Vagina (tissue), 2 donors: ENCODE measurements at places on chromosomes 16 and 17. TPM values are rescaled to one million over a fixed set of nuclear protein-coding genes. Genes with fewer than 3 reads are reported as not detected.

SEPTIN12 gene
- total RNA-seq = not detected

OR2C1 gene
- 0.74 TPM for total RNA-seq

TLCD3A gene
- total RNA-seq = 18.7 TPM

DLX3 gene
- total RNA-seq = 1.7 TPM

OMG gene
- not detected for total RNA-seq

NUDT16L1 gene
- 28.5 TPM for total RNA-seq

HOXB13 gene
- total RNA-seq = 5.4 TPM

TMED6 gene
- not detected for total RNA-seq

SHCBP1 gene
- total RNA-seq = 0.74 TPM

INO80E gene
- 32.7 TPM for total RNA-seq

SERPINF2 gene
- 23.8 TPM for total RNA-seq

DNA sequence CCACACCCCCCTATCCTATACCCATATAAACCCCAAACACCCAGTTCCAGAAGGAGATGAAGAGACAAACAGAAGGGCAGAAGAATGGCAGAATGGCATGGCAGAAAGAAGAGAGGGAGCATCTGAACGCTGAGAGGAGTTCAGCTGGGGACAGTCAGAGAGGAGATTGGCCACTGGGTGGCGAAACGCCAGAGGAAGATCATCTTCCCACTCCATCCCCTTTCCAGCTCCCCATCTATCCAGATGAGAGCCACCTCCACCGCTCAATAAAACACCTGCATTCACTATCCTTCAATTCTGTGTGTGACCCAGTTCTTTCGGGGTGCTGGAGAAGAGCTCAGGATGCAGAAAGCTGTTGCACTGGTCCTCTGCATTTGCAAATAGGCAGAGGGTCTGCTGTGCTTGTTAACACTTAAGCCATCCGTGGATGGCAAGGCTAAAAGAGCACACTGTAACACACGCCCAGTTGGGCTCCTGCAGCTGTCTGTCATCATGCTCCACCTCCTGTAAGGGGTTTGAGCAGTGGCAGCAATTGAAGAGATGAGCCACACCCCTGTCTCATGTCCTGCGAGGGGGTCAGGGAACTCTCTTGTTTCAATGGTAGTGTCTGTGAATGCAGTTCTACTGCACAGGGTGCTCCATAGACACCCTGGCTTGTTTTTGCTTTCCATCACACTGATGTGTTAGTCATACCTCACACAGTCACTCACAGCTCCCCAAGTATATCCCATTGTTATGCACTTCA, 1034.8 kb upstream of the RBFOX1 start:
- no peak for DNase-seq

DNA sequence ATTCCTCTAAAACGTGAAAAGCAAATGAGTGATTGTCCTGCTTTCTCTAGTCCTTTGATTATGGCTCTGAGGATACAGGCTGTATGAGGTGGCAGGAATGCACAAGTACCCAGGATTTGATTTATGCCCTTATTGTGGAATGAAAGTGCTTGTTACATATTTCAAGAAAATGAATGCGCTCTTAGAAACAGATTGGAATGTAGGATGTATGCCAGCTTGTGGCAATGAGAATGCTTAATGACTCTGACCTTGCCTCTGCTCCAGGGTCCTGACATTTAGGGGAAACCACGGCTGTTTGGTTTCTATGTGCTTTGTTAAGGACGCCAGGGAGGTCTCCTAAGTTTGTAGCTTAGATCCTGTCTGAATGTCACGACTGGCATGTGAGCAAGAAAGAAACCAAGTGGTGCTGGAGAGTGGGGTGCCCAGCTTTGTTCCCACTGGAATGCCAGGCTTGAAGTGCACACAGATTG, 22.0 kb downstream of the PRCD start:
- no peak for DNase-seq

GRCh38 chr16:30637944-30638343, 12.8 kb upstream of the PRR14 start:
- no peak for DNase-seq

DNA sequence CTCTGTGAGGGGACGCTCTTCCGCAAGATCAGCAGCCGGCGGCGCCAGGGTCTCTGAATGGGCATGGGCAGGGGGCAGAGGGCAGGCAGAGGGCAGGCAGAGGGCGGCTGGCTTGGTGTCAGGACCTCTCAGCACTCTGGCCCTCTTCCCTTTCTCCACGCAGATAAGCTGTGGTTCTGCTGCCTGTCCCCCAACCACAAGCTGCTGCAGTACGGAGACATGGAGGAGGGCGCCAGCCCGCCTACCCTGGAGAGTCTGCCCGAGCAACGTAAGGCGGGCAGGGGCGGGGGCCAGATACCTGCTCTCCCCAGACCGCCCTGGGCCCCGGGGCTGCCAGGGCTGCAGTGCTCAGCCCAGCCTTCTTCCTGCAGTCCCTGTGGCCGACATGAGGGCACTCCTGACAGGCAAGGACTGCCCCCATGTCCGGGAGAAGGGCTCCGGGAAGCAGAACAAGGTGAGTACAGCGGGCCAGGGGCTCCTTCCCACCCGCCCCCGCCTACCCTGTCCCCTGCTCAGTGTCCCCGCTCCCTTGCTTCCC, 4.1 kb downstream of the ELMO3 start:
- DNase-seq = no peak

GRCh38 chr16:24944206-24944605, 71.0 kb downstream of the ARHGAP17 start:
- no peak for DNase-seq

DNA sequence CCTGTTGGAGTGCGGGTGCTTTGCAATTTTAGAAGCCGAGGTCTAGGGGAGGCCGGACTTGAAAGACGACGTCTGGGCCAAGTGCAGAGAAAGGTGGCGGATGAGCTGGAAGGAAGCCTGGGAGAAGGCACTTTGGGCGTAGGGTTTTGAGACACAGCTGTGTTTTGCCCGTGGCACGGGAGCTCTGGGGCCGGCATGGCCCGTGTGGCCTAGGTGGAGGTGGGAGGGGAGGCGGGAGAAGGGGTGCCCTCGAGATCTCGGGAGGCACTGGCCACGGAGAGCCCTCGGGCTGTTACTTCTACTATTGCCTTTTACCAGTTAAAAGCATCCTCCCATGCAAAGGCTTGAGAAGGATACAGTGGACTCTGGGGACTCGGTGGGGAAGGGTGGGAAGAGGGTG, 161.9 kb downstream of the FOXL1 start:
- DNase-seq = no peak

DNA sequence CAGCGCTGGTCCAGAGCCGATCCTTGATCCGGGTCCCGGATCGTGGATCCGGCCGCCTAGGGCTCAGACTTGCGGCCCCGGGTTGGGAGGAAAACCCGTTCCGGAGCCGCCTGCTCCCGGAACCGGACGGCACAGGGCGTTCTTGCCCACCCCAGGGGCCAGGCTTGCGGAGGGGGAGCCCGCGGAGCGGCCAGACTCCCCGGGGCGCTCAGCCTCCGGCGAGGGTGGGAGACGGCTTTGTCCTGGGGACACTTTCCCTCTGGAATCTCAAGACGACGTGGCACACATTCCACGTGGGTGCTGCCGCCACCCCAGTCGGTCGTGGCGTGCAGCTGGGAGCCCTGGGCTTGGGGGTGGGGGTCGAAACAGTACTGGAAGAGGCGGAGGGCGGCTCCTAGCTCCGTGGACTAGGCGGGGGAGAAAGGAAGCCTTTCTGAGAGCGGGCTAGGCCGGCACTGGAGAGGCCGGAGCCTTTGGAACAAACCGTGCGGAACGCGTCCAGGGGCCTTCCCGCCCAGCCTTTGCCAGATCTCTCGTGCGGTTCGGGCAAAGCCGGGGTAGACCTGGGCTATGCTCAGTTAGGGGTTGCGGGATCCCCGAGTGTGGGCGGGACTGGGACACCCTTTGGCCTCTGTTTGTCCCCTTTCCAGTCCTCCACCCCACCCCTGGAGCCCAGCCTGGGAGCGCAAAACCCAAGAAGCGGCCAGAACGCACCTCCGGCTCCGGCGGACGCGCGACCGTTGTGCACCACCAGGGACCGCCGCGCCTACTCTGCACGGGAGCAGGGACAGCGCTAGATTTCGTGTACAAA, 26.5 kb downstream of the SREBF1 start:
- no peak for DNase-seq

DNA sequence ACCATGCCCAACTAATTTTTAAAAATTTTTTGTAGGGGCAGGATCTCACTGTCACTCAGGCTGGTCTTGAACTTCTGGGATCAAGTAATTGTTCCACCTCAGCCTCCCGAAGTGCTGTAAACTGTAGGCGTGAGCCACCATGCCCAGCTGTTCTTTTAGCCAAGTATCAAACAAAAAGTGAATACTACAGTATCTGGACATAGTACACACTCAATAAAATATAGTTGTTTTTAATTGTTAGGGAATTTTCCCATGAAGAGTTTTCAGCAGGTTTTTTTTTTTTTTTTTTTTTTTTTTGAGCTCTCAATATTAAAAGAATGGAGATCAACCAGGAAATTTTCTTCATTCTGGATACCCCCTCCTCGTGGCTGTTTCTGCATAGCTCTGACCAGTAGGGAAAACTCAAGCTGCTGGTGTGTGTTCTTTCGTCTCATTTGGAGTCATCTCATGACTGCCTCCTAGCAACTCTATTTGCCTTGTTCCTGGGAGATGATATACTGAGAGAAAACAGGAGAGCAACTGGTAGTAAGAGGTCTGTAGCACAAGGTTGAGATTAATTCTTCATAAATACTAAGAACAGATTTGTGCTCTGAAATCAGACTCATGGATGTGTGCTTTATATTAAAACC, 16.5 kb upstream of the PHAF1 start:
- no peak for DNase-seq

DNA sequence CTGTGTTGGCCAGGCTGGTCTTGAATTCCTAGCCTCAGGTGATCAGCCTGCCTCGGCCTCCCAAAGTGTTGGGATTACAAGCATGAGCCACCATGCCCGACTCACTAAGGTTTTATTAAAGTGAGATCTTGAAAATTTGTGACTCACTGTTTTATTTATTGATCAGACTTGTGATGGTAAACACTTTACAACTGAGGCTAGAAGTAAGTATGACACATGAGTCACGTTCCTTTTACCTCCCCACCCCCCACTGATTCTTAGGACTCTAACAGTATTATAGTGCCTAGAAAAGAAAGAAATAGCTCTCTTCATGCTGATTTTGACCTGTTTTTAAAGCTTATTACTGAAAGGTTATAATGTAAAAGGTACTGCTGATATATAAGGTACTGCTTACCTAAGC, 160.6 kb downstream of the TANC2 start:
- no peak for DNase-seq

- no peak for DNase-seq
Observed at GRCh38 chr16:49354991-49355390, 18.6 kb upstream of the C16orf78 start.

DNA sequence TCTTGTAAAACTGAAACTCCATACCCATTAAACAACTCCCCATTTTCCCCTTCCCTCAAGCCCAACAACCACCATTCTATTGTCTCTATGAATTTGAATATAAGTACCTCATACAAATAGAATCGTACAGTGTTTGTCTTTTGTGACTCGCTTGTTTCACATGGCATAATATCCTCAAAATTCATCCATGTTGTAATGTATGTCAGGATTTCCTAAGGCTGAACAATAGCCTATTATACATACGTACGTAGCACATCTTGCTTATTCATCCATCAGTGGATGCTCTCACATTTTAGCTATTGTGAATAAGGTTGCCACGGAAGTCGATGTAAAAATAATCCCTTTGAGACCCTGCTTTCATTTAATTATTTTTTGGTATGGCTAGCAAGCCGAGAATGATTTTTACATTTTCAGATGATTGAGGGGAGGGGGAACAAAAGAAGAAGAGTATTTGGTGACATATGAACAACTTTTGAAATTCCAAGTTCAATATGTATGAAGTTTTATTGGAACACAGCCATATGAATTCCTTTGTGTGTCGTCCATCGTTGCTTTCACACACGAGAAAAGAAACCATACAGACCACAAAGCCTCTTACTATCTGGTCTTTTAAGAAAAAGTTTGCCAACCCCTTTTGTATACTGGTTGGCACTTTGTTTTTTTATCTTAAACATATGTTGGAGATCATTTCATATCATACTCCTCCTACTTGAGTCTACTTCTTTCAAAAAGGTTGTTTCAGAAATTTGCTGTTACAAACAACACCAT, 371.2 kb downstream of the NPIPA8 start:
- no peak for DNase-seq

DNA sequence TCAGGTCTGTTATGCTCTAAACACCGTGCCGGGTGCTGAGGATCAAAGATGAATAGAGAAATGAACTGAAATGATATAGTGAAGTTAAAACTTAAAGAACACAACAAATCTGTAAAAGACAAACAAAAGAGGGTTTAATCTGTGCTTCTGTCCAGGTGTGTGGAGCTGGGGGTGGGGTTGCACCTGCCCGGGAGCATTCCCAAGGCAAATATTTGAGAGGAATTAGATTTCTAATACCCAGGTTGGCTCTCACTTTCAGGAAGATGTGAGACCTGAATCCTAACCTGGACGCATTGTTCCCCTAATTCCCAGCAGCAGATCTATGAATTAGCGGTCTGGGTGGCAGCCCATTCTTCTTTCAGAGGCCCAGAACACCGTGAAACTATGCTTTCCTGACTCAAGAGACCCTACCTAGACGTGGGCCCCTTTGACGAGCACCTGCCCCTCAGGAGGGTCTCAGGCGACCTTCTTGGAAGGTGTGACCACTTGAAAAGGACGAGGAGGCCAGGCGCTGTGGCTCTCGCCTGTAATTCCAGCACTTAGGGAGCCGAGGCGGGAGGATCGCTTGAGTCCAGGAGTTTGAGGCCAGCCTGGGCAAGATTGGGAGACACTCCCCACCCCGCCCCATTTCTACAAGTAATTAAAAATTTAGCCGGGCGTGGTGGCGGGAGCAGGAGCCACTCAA, 677 bp upstream of the RANGRF start:
- DNase-seq = no peak

DNA sequence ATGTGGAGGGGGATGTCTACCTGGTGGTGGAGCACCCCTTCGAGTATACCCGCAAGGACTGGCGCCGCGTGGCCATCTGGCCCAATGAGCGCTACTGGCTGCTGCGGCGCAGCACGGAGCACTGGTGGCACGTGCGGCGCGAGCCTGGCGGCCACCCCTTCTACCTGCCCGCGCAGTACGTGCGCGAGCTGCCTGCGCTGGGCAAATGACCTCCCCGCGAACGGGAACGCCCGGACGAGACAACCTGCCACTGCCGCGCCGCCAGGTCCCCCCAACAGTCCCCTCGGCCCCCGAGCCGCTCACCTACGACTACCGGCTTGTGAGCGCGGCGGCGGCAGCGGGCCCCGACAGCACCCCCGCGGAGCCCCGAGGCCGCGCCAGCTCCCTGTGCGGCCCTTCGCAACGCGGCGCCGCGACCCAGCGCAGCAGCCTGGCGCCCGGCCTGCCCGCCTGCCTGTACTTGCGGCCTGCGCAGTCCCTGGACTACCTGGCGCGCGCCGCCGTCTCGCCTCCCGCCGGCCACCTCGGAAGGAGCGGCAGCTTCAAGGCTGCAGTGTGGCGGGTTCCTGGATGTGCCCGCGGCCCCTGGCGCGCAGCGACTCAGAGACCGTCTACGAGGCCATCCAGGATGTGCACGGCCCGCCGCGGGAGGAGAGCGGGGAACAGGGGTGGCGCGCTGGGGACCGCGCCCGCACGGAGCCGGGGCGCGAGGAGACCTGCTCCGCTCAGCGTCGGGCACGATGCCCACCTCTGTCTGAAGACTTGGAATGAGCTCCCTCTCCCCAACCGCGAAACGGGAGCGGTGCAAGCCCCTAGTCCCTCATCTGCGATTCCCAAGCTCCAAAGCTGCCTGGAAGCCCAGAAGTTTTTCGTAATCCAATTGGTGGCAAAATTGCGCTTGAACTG, 48.7 kb upstream of the AMZ2 start:
- peak; percentile 67 for DNase-seq
